ENCODE measurements at places on chromosomes 16 and 17.

- no peak for DNase-seq
Observed at GRCh38 chr17:27849474-27850185, 43.5 kb downstream of the LYRM9 start.

DNA sequence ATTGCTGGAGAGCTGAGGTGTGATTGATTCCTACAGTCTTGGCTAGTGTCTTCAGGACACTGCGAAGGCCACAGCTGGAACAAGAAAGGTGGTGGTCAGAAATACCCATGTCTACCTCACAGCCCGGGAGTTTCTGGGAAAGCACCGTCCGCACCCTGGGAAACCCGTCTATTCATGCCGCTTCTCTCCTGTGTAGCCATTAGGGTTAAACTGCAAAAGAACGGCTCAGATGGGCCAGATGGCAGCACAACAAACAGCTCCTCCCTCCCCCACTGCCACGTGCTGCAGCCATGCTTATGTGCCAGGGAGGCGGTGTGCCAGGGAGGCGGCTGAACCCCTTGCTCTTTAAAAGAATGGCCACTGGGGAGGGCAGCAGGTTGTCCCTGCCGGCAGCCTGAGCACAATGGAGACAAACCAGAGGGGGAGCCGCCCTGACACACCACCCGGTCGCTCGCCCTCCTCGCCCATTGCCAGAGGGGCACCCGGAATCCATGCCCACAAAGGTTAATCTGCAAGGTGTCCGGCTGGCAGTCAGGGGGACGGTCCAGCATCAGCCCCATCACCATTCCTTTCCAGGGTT is 65.2 kb downstream of the CYTH1 start:
- no peak for DNase-seq

DNA sequence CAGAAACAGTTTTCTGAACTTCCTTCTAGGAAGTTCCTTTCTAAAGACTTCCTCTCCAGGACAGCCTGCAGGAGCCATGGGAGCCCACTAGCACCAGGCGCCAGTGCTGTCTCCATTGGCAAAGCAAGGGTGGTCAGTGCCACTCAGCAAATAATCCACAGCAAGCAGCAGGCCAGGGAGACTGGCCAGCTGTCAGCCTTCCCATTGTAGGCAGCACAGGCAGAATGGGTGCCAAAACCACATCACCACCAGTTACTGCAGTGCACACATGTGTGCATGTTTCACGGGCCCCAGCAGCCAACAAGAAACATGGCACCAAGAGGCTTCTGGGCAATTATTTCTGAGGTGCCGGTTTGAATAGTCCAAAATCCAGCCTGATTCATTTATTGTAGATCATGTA is 26.7 kb downstream of the DNASE1 start:
- no peak for DNase-seq

GRCh38 chr17:17116406-17116805 is 74.1 kb downstream of the MPRIP start:
- no peak for DNase-seq

GRCh38 chr16:66052745-66053144 is 313.7 kb upstream of the CDH5 start:
- DNase-seq: no peak

GRCh38 chr17:11909348-11909747 is 87.9 kb downstream of the ZNF18 start:
- DNase-seq: no peak

- no peak for DNase-seq
Observed at GRCh38 chr16:84329843-84330684, 35.4 kb downstream of the WFDC1 start.

DNA sequence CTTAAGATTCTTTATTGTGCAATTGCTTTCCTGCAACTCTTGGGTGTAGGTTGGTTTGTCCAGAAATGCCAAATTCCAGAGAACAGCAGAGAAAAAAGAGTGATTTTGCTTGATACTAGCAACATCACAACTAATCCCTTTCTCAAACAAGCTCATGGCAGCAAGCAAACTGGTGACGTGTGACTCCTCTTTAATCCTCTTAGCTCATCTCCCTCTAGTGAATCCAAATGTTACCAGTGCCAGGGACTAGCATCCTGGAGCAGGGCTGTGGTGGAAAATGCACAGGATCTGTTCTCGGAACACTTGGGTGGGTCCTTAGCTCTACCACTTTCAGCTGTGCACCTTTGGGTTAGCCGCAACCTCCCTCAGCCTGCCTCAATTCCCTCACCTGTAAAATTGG is 204.0 kb upstream of the CCL2 start:
- no peak for DNase-seq

GRCh38 chr17:63033142-63033541 is 67.1 kb downstream of the TANC2 start:
- DNase-seq: no peak
